AG10803 (cell line): ENCODE measurements at places on chromosomes 11 and 22.

GRCh38 chr11:20668844-20669819, at the start of gene NELL1:
Gene NELL1 (plus strand): TSS chr11:20669586.
- no peak for DNase-seq

DNA sequence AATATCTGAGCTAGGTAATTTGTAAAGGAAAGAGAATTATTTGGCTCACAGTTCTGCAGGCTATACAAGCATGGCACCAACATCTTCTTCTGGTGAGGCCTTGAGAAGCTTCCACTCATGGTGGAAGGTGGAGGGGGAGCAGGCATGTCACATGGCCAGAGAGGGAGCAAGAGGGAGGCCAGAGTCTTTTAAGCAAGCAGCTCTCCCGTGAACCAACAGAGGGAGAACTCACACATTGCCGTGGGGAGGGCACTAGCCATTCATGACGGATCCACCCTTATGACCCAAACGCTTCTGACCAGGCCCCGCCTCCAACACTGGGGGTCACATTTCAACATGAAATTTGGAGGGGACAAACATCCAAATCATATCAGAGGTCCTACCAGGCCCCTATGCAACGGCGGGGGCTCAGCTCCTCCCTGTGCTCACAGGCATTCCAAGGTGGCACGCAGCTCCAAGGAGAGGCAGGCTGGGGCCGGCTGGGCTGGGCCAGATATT, 4.6 kb downstream of the C11orf96 start:
- peak; percentile 49 for DNase-seq

DNA sequence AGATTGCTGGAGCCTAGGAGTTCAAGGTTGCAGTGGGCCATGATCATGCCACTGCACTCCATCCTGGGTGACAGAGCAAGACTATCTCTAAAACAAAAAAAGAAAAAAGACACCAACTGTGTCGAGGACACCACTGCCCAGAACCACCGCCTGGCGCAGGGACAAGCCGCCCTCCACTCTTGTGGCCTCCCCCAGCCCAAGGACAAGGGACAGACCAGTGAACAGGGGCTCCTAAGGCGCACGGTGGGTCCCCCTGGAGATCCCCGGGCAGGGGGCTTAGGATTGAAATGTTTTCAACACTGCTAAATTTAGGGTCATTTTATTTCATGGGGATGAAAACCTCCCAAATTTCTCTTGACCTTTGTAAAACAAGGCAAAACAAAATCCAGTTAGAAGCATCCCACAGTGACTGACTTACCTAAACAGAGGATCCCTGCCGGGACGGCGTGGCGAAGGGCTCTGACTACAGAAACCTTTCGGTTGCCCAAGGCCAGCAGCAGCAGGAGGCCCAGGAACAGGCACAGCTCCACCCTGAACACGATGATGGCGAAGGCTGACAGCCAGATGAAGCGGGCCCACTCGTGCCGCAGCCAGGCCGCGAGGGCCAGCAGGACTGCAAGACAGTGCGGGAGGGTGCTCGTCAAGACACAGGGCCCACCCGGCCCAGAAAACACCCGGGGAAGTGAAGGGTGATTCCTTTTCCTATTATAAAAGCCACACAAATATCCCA, 8.6 kb downstream of the ALG12 start:
- no peak for DNase-seq

DNA sequence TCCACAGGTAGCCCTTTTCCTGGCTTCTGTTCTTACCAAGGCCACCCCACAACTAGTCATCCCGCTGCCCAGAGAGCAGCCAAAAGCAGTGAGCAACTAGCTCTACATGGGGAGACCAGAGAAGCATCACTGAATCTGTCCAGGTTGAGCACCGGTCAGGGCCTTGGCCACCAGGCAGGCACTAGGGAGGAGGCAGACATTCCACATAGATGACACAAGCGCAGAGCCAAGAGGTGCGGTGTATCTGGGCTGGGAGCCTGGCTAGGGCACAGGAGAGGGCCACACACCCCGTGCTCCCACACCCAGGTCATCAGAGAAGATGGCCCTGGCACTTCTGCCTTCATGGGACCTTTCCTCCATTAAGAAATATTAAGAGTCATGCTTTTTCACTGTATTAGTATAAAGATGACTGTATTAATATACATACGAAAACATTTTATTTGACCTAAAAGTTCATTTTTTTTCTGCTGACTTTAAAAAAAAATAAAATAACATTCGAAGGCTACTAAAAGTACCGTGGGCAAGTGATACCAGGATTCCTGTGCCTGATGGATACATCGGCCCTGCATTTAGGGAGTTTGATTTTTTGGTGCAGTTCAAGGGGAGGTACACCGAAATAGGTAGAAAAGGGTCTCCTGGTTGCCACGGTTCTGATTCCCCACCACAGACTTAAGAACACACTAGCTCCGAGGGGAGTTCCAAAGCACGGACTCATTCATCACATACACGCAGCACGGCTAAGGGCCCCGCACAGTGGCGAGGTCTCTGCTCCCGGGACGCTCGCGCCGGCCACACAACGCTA, 1.2 kb downstream of the DGCR2 start:
- peak; percentile 37 for DNase-seq

DNA sequence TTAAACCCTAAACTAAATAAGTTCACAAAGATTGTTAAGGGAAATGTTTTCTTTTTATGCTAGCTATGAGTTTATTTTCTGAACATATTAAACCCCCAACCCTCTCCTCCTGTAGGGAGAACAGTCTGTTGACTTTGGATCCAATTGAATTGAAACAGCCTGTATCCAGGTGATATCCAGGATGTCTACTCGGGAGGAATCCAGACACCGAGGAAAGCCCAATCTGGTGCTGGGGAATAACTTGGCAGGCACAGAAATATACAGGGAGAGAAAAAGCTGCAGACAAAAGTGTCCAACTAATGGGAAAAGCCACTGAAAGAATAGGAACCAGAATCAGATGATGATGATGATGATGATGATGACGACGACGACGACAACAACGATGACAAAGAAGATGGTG, 93.9 kb upstream of the API5 start:
- DNase-seq = no peak

GRCh38 chr11:124970925-124971324, 16.9 kb downstream of the CCDC15 start:
- DNase-seq = peak; percentile 26

DNA sequence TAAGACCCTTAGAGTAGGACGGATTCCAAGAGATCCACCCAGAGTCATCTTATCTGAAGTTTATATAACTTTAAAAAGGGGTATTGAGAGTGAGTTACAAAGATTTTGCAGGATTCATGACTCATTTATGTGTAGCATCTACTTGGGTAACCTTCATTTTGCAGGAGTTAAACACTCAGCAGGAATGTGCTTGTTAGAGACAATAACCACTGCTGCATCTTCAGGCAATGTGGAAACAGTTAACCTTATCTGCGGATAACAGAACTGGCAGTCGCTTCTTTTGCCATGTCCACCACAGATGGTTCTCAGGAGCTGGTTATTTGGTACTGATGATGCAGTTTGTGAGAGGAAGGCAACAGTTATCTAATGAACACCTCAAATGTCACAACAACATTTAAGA, 417.9 kb upstream of the DDI1 start:
- peak; percentile 86 for DNase-seq

GRCh38 chr11:72871119-72871518, 56.9 kb downstream of the ATG16L2 start:
- DNase-seq = peak; percentile 11

GRCh38 chr22:35445933-35446332, 46.0 kb downstream of the MCM5 start:
- no peak for DNase-seq

GRCh38 chr22:25281675-25282345, 62.4 kb downstream of the CRYBB2 start:
- DNase-seq = no peak

- no peak for DNase-seq
These were observed 6.2 kb downstream of the RAB3IL1 start for GRCh38 chr11:61911128-61911700.

DNA sequence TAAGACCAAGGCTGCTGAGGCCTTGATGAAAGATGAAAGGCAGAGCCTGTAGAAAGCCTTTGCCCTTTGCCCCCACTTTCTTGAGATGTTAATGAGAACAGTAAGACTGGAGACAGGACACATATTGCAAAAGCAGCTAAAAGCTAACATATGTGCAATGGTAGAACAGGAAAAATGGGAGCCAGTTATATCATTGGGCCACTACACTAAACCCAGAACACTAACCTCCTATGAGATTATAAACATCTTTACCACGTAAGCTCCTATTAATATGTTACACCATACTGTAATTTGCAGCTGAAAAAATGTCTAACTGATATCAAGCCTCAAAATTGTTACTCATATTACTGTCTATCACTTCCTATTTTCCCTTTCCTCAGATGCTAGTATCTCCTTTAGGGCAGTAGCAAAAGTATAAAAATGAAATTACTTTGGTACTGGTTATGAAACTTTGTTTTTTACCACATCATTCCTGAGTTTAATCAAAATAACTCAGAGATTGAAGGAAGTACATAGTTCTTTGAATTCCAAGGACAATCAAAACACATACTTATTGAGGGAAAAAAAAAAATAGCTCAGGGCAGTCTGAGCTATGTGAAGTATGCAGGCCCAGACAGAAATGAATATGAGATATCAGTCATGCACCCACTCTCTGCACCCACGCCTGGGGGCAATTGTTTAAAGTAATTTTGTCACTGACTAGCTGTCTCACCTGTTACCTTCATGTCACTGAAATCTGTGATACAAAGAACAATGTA, 9.1 kb downstream of the HPS5 start:
- peak; percentile 86 for DNase-seq

- DNase-seq = no peak
These were observed 11.2 kb downstream of the SPATA19 start for GRCh38 chr11:133833898-133834681.

DNA sequence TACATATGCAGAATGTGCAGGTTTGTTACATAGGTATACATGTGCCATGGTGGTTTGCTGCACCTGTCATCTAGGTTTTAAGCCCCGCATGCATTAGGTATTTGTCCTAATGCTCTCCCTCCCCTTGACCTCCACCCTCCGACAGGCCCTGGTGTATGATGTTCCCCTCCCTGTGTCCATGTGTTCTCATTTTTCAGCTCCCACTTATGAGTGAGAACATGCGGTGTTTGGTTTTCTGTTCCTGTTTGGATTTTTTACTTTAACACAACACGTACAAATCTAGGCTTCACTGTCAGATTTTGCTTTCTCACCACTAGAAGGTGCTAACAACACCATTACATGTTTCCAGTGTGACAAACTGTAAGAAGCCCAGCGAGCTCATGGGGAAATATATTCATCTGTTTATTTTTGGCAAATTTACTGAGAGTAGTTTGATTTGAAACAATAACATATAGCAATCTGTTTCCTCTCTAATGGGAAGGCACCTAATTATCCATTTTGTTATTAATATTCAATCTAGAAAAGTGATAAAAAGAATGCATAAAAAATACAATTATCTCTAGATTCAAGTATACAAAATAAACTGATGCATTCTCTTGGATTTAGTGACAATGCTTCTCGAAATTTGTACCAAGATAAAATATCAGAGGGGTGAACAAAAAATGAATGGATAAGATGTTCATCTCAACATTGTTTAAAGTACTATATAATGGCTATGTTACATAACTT, 23.2 kb upstream of the BIRC3 start:
- peak; percentile 69 for DNase-seq

DNA sequence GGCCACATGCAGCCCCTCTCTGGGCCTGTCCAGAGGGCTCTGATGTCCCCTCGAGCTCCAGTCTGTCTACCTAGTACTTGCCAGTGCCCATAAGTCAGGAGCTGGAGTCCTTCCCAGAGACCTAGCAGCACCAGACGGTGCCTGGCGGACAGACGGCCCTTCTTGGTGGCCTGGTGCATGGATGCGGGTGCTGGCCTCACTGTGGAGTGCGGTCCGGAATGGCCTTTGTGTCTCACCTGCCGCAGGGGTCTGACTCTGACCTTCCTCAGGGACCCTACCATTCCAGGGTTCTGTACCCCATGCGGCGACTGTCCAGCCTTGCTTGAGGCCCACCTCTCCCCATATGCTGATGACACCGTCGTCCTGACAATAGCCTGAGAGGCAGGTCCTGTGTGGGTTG, 29.4 kb upstream of the SMIM38 start:
- no peak for DNase-seq

- no peak for DNase-seq
These were observed 25.8 kb downstream of the MRGPRD start for GRCh38 chr11:68954836-68955606.

DNA sequence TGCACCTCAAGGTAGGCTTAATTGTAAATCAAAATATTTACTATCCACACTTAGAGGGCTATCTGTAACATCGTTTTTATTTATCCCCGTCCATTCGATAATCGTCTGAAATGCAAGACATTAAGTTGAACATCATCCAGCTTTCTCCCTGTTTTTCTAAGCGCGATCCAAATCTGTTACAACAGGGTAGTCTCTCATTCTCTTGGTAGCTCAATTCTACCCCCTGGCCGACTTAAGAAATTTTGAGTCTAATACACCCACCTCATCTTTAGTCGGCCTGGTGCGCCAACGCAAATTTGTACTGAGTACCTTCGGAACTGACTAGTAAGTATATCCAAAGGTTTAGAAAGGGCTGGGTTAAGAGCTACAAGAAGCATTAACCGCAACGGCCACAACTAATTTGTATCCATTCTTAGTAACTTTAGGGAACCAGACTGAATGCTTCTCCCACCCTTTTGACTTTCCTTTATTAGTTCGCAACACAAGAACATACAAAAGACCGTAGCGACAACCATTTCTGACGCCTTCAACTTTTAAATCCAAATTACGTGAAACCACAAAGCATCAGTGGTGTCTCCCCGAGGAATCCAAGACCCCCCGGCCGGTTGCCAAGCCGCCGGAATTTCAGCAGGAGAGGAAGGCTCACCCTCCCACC, 1.0 kb upstream of the ZNF143 start:
- peak; percentile 67 for DNase-seq

DNA sequence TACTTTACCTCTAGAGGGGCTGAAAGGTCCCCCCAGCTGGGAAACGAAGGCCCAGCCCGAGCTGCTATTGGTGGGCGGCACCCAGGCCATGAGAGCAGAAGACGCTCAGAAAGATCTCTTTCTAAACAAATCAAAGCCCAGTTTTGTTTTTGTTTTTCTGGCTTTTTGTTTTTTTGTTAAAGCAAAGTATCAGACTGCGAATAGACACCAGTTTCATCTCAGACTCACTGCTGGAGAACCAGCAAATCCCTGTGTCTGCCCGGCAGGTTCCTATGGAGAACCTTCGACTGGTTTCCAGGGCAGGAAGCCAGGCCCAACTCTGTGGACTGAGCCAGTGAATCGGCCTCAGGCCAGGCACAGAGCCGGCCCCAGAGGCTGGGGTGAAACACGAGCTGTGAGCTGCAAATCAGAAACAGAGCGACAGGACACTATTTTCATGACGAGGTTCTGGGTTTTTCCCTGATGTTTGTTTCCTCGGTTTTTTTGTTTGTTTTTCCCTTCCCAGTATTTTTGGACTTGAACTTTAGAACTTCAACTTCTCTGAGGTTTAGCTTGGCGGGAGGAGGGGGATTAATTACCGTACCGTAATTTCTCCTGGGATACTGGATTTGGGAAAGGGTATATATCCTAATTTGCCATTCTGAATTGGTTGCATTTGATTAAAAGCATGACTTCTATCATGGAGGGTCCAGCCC, 16.0 kb upstream of the B4GALNT4 start:
- DNase-seq = peak; percentile 87

DNA sequence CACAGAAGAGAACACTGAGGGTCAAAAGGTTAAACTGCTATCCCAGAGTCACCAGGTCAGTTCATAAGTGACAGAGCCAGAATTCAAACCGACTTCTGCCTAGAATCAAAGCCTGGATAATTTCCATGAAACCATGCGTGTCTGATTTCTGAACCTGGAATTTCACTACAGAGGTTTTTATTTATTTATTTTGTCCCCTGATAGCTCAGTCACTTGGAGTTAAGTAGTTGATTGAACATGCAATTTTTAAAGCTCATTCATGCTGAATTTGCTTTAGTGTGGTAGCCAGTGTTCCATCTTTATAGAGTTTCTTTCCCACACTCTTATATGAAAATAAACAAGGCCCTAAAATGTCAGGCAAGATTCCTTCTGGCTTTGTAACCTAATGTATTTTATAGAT, 93.2 kb downstream of the NAV2 start:
- DNase-seq = no peak
